ENCODE measurements at places on chromosomes 5 and 9. TPM values are rescaled to one million over a fixed set of nuclear protein-coding genes. Genes with fewer than 3 reads are reported as not detected.

ABO gene
- polyA plus RNA-seq, result 7.7 TPM

CATSPER3 gene
- polyA plus RNA-seq, result 0.55 TPM

TMEM252 gene
- polyA plus RNA-seq, result 0.06 TPM

AQP7 gene
- 0.54 TPM for polyA plus RNA-seq

IL5 gene
- not detected for polyA plus RNA-seq

CRB2 gene
- polyA plus RNA-seq, result 0.02 TPM

CCDC183 gene
- 0.32 TPM for polyA plus RNA-seq

SCGB3A2 gene
- 0.13 TPM for polyA plus RNA-seq

NKD2 gene
- polyA plus RNA-seq, result 4.5 TPM

PLPP7 gene
- polyA plus RNA-seq, result 0.73 TPM

EIF4EBP3 gene
- polyA plus RNA-seq, result 27.6 TPM

CNTFR gene
- polyA plus RNA-seq, result 0.22 TPM

LRRC19 gene
- polyA plus RNA-seq, result not detected

MELK gene
- 3.8 TPM for polyA plus RNA-seq

PROB1 gene
- 0.41 TPM for polyA plus RNA-seq

CCNJL gene
- 0.44 TPM for polyA plus RNA-seq

GPRIN1 gene
- 0.43 TPM for polyA plus RNA-seq

FGFR4 gene
- polyA plus RNA-seq, result 1.4 TPM

TMEM171 gene
- polyA plus RNA-seq, result 3.6 TPM

CTSV gene
- 7.9 TPM for polyA plus RNA-seq

SPATA31E1 gene
- not detected for polyA plus RNA-seq

WNT8A gene
- not detected for polyA plus RNA-seq

EDIL3 gene
- 1.6 TPM for polyA plus RNA-seq

DAB2 gene
- 2.0 TPM for polyA plus RNA-seq

SYK gene
- 16.5 TPM for polyA plus RNA-seq

FOXI1 gene
- not detected for polyA plus RNA-seq

DMRT3 gene
- polyA plus RNA-seq, result 0.20 TPM

ISCA1 gene
- polyA plus RNA-seq, result 14.6 TPM

RNF183 gene
- 3.6 TPM for polyA plus RNA-seq

SPINK4 gene
- not detected for polyA plus RNA-seq

TMOD1 gene
- 3.2 TPM for polyA plus RNA-seq
